ENCODE measurements at places on chromosomes 7 and 10. TPM values are rescaled to one million over a fixed set of nuclear protein-coding genes. Genes with fewer than 3 reads are reported as not detected.
A peak's percentile ranks its signal among the peaks of the same experiment; 100 is the strongest.

The GJD4 gene
- not detected for total RNA-seq

The PTPRN2 gene
- total RNA-seq, result 4.8 TPM

The UCN3 gene
- not detected for total RNA-seq

The CCDC6 gene
- 22.6 TPM for total RNA-seq

The MALRD1 gene
- total RNA-seq, result not detected

The ZNF853 gene
- total RNA-seq, result 0.23 TPM

The PNLIPRP1 gene
- not detected for total RNA-seq

The NCF1 gene
- total RNA-seq, result 1.5 TPM

DNA sequence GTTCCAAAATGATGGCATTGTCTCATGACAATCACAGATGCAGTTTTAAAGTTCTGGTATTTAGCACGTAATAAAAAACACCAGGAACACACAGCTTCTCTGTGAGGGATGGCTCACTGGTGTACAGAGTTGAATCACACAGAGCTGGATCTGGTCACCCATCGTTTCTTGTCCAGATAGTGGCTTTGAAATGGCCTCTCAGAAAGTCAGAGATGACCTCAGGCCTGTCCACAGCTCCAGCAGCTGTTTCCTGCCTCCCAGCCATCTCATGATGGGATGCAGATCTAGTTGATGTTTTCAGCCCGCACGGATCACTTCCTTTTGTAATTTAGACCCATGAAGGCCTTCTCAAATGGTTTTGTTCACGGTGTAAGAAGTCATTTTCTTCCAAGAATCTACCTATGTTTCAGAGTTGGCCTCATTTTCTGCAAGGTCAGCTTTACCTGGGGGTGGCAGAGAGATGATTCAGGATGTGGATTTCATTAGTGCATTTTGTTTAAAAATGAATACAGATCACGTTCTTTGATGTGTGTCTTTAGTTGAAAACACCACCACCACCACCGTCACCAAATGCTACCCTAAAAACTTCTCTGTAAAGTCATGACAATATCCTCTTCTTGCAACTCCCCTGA lies 166.2 kb downstream of the SNX10 start:
- no peak overlapping the region for H3K4me3 ChIP-seq
- DNase-seq, result no peak
- H3K27me3 ChIP-seq, result peaks cover 15% of the 10 kb centered on the region
- H3K36me3 ChIP-seq, result no peaks in the 10 kb centered on the region
- H3K4me1 ChIP-seq, result no peaks in the 10 kb centered on the region

DNA sequence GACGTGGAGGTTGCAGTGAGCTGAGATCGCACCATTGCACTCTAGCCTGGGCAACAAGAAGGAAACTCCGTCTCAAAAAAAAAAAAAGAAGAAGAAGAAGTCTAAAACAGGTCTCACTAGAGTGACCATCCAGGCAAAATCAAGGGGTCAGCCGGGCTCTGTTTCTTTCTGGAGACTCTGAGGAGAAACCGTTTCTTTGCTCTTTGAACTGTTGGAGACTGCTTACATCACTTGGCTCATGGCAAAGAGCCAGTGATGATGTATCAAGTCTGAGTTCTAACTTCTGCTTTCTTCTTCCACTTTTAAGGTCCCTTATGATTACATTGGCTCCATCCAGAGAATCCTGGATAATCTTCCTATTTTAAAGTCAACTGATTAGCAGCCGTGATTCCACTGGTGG lies 306.8 kb downstream of the WDR11 start:
- peaks cover 2% of the 10 kb centered on the region for H3K4me1 ChIP-seq
- H3K36me3 ChIP-seq, result no peaks in the 10 kb centered on the region
- no peaks in the 10 kb centered on the region for H3K27me3 ChIP-seq
- H3K27ac ChIP-seq, result no peak overlapping the region

DNA sequence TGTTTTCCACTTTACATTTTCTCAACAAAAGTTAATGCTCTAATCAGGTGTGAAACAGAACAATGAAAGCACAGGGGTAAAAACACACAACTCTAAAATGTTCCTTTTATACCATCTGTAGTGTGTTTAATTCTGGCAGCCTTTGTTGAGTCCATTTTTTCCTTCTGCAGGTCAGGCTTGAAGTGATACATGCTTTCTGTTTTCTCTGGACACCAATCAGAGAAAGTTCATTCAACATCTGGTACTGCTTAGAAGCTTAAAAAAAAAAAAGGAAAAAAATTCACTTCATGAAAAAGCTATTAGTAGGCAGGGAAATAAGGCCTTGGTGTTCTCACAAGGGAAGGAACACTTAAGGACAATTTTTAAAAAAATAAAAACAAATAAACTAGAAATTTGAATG lies 231.3 kb upstream of the RHOBTB1 start:
- no peaks in the 10 kb centered on the region for H3K4me1 ChIP-seq
- H3K27ac ChIP-seq, result no peak overlapping the region
- peaks cover 7% of the 10 kb centered on the region for H3K27me3 ChIP-seq
- H3K36me3 ChIP-seq, result no peaks in the 10 kb centered on the region
- no peak overlapping the region for H3K4me3 ChIP-seq
- no peak for DNase-seq

DNA sequence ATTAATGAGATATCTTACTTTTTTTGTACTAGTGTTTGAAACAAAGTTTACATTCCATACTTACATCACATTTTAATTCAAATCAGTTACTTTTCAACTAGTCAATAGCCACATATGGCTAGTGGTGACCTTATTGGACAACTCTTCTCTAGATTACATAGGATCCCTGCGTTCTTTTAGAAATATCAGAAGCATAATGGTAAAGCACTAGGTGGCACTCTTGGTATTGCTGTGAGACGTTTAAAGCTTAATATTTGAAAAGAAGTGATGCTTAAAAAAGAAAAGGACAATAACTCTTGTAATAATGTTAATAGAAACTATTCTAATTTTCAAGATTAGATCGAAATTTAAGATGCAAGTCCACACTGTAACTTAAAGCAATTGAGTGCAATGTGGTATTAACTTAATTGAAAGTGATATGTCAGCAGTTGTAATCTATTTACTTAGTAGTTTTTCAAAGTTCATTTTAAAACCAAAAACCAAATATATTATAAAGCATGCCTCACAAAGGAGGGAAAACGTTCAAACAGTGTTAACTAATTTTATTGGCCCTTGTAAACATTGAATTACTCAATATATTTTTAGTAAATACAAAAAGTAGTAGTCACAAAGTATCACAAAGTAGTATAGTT lies 339.1 kb downstream of the ATRNL1 start:
- no peaks in the 10 kb centered on the region for H3K36me3 ChIP-seq
- no peak overlapping the region for H3K27ac ChIP-seq
- no peaks in the 10 kb centered on the region for H3K27me3 ChIP-seq
- H3K4me3 ChIP-seq, result no peak overlapping the region
- H3K4me1 ChIP-seq, result no peaks in the 10 kb centered on the region

- no peaks in the 10 kb centered on the region for H3K36me3 ChIP-seq
- peaks cover 4% of the 10 kb centered on the region for H3K27me3 ChIP-seq
- no peak overlapping the region for H3K27ac ChIP-seq
- no peak overlapping the region for H3K4me3 ChIP-seq
Observed at GRCh38 chr10:15258255-15258654, 89.8 kb upstream of the NMT2 start.

- no peak overlapping the region for H3K4me3 ChIP-seq
- H3K27ac ChIP-seq, result peak overlapping the region; percentile 75
- peaks cover 8% of the 10 kb centered on the region for H3K27me3 ChIP-seq
- H3K36me3 ChIP-seq, result peaks cover 10% of the 10 kb centered on the region
- peaks cover 21% of the 10 kb centered on the region for H3K4me1 ChIP-seq
- DNase-seq, result no peak
Observed at GRCh38 chr10:132615341-132616169, 78.0 kb downstream of the INPP5A start.

DNA sequence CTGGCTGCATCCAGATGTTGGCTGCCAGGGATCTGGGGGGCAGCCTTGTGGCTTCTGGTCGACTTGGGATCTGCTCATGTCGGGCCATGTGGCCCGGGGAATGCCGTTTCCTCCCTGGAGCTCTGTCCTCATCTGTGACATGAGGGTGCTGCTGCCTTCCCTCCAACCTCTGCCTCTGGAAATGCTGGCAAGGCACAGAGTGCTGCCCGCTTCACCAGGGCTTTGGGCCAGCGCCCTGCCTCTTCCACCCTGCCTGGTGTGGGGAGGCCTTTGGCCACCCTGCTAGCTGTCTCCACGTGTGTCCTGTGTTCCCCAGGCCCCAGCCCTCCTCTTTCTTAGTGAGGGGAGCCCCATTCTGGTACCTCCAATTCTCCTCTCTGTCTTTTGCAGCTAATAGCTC lies 5.8 kb upstream of the SMARCD3 start:
- no peak for DNase-seq
- peaks cover 73% of the 10 kb centered on the region for H3K27me3 ChIP-seq
- H3K27ac ChIP-seq, result no peak overlapping the region
- no peak overlapping the region for H3K4me3 ChIP-seq

DNA sequence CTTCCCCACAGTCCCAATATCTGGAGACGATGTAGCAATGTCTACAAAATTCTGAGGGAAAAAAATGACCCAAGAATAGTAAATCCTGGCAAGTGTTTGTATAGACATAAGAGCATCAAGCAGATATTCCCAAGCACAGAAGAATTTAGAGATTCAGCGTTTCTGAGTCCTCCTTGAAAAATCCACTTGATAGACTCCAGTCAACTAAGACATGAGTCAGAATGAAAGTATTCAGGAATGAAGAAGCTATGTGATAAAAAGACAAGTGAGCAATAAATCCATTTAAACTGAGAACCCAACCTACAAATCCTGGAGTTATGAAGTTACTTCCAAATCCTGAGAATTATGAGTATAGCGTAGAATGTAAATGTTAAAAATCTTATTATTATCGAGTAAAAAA lies 86.1 kb upstream of the NPY start:
- no peak overlapping the region for H3K4me3 ChIP-seq
- no peak for DNase-seq
- H3K27ac ChIP-seq, result no peak overlapping the region
- H3K36me3 ChIP-seq, result no peaks in the 10 kb centered on the region

GRCh38 chr7:145543242-145543641 lies 573.4 kb upstream of the CNTNAP2 start:
- H3K27ac ChIP-seq, result no peak overlapping the region
- no peak for DNase-seq
- no peaks in the 10 kb centered on the region for H3K36me3 ChIP-seq
- no peaks in the 10 kb centered on the region for H3K4me1 ChIP-seq
- no peaks in the 10 kb centered on the region for H3K27me3 ChIP-seq
- H3K4me3 ChIP-seq, result no peak overlapping the region

GRCh38 chr7:148763622-148764021 lies 64.9 kb downstream of the CUL1 start:
- no peaks in the 10 kb centered on the region for H3K4me1 ChIP-seq
- no peak for DNase-seq
- H3K4me3 ChIP-seq, result no peak overlapping the region
- H3K27me3 ChIP-seq, result no peaks in the 10 kb centered on the region
- H3K36me3 ChIP-seq, result peaks cover 35% of the 10 kb centered on the region

- H3K27me3 ChIP-seq, result no peaks in the 10 kb centered on the region
- DNase-seq, result no peak
- H3K27ac ChIP-seq, result no peak overlapping the region
- H3K36me3 ChIP-seq, result no peaks in the 10 kb centered on the region
- H3K4me1 ChIP-seq, result no peaks in the 10 kb centered on the region
Observed at GRCh38 chr10:34244756-34245484, 570.2 kb downstream of the PARD3 start.

- H3K27me3 ChIP-seq, result no peaks in the 10 kb centered on the region
- no peak overlapping the region for H3K27ac ChIP-seq
- DNase-seq, result no peak
- H3K4me3 ChIP-seq, result no peak overlapping the region
Observed at GRCh38 chr7:72754312-72754711, 73.7 kb downstream of the TYW1B start.

DNA sequence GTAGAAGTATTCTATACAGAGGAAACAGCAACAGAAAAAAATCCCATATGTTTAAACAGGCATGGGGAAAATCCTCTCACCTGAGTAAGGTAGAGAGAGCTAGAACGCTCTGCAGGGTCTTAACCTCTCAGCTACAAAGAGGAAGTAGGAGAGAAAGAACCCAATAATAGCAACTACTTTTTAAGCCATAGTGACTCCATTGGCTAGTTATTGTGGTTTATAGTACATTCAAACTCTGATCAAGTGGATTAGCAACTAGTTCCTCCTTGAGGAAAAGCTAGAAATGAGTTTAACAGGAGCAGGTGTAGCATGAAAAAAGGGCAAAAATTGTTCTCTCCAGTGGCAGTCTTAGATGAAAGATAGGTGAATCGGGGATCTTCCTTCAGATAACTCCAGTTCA lies 89.7 kb downstream of the HGF start:
- H3K36me3 ChIP-seq, result no peaks in the 10 kb centered on the region
- no peak overlapping the region for H3K27ac ChIP-seq

GRCh38 chr10:111996103-111996502 lies 187.5 kb downstream of the GPAM start:
- no peak overlapping the region for H3K4me3 ChIP-seq
- H3K4me1 ChIP-seq, result no peaks in the 10 kb centered on the region
- no peaks in the 10 kb centered on the region for H3K27me3 ChIP-seq
- no peak overlapping the region for H3K27ac ChIP-seq
- H3K36me3 ChIP-seq, result no peaks in the 10 kb centered on the region
- no peak for DNase-seq

DNA sequence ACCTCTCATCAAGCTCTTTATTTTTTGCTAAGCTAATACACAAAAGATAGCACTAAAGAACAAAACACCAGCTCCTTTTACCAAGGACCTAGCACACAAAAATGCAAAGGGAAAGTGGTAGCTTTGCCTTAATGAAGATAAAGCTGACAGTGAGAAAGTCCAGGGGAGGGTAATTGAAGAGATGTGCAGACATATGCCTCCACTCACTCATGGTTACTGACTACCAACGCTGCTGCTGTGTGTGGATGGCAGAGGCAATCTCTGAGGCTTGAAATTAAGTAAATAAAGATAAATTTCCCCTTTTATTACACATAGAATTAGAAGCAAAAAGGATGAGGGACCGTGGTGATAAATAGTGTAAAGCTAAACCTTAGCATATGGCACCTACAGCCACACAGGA lies 87.0 kb downstream of the HGF start:
- H3K4me3 ChIP-seq, result no peak overlapping the region
- no peak overlapping the region for H3K27ac ChIP-seq
- no peaks in the 10 kb centered on the region for H3K27me3 ChIP-seq
- DNase-seq, result no peak

DNA sequence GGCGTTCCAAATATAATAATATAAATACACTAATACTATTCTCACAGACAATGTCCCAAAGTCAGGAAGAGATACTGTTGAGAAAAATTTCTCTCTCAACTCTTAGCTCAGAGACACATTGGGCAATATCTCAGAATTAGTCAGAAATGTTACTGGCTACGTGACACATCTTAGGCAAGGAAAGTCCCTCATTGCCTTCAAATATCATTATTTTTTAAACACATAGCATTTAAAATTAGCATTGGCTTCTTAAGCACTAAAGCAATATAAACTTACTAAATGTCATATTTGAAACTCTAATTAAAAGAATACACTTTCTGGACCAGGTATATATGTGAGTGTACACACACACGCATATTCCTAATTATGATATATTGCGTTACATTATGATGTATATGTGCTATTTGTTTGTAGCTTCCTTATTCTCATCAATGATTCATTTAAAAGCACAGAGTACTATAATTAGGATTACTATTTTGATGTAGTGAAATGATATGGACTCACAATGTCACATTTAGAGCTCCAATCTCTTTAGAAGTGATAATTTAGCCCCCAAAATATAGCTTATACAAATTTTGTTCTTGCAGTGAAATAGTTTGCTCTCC lies 255.8 kb downstream of the TWIST1 start:
- no peak for DNase-seq
- no peaks in the 10 kb centered on the region for H3K27me3 ChIP-seq
- H3K27ac ChIP-seq, result no peak overlapping the region
- no peak overlapping the region for H3K4me3 ChIP-seq
- H3K4me1 ChIP-seq, result peaks cover 1% of the 10 kb centered on the region

- no peak overlapping the region for H3K27ac ChIP-seq
- H3K4me3 ChIP-seq, result no peak overlapping the region
- DNase-seq, result no peak
- no peaks in the 10 kb centered on the region for H3K27me3 ChIP-seq
- H3K36me3 ChIP-seq, result peaks cover 75% of the 10 kb centered on the region
Observed at GRCh38 chr10:22534849-22535604, 179.4 kb downstream of the PIP4K2A start.

Measured in activated CD4-positive, alpha-beta memory T cell treated with anti-CD3 and anti-CD28 coated beads, Interleukin-2, amount 10 ng/mL, durations not matched to agents 7 days and 5 days (primary cell).